ENCODE measurements at places on chromosomes 2 and 18.
A peak's percentile ranks its signal among the peaks of the same experiment; 100 is the strongest.

GRCh38 chr2:205713086-205713485 lies 30.8 kb downstream of the NRP2 start:
- no peak for DNase-seq

- DNase-seq, result no peak
Observed at GRCh38 chr2:239826786-239827522, 198.2 kb downstream of the NDUFA10 start.

DNA sequence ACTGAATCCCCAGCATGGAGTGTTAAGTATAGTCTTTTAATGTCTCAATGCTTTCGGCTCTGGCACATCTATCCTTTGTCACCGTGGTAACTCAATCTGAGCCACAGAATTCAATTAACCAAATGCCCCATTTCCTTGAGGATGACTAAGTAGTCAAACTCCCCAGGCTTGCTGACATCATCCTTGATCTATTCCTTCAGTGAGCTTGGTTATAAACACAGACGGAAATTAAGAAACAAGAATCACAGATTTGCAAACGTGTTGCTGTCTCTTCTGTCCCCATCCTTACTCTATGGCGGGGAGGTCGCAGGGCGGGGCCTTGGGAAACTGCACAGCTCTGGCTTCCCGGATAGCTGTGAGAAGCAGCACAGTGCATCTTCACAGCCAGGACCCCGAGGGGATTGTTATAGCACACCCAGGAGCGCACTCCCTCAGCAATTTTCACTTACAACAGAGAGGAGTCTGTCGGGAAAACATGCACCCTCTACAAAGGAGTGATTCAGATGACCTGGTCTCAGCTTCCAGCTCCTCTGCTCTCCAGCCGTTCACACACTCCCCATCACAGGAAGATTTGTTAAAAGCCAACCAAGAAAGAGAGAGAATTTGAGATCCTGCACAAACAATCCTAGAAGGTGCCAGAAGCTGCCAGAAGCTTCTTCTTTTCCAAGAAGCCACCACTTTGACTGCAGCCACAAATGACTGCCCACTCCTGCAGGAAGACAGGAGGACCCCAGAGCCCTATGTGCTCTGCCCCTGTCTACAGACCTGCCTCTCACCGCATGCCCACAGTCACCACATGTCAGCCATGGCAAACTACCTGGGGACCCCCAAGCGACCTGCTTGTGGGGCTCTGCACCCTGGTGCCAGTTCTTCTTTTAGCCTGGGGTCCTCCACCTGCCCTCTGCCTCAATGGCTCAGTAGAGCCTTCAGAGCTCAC lies 44.9 kb upstream of the YWHAQ start:
- DNase-seq, result no peak

GRCh38 chr2:164694275-164694695 lies 73.0 kb upstream of the GRB14 start:
- DNase-seq, result no peak

DNA sequence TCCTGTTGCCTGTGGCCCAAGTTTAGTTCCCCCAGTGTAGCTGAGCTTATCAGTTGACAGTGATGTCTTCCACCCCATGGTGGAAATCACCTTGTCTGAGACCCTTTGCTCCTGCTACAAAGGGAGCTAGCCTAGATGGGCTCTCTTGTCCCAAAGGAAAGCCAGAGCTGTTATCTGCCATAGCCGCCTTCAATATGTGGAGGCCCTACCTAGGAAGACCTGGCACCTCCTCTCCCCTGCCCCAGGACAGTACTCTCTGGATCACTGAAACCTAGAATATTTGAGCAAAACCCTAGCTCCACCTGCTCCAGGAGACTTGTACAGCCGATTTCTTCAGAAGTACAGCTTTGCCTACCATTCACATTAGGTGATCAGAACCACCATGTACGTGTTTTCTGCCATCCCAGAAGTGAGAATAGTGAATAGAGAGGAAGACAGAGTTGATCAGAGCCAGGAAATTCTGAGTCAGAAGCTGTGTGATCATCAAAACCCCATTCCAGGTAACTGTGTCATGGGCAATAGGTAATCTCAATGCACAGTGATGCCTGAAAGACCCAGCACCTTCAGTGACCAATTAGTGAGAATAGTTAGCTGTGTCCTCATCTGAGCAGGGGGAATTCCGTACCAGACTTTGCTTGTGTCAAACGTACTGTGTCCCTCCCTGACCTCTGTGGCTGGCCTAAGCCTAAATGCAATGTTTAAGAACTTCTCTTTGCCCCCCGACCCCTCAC lies 138.4 kb upstream of the ALPP start:
- DNase-seq, result no peak

GRCh38 chr18:48688961-48689360 lies 150.1 kb downstream of the CTIF start:
- no peak for DNase-seq

DNA sequence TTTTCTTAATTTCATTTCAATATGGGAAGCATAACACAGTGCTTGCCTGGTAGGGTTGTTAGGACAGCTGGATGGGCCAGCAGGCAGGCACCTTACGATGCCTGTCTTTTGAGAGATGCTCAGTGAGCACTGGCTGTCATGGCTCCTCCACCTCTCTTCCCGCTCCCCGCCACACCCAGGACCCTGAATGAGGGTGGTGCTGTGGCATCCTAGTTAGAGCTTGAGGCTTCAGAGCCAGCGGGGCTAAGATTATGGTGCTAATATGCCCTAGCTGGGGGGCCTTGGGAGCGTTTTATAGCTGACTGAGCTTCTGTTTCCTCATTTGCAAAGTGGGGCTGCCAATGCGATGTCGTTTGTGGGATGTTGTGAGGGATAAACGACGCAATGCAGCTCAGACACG lies 37.7 kb downstream of the ASB1 start:
- DNase-seq, result no peak

GRCh38 chr2:20077411-20077940 lies 26.0 kb upstream of the LAPTM4A start:
- no peak for DNase-seq

GRCh38 chr2:161306919-161307318 lies 1.3 kb upstream of the PSMD14 start:
- DNase-seq, result no peak

DNA sequence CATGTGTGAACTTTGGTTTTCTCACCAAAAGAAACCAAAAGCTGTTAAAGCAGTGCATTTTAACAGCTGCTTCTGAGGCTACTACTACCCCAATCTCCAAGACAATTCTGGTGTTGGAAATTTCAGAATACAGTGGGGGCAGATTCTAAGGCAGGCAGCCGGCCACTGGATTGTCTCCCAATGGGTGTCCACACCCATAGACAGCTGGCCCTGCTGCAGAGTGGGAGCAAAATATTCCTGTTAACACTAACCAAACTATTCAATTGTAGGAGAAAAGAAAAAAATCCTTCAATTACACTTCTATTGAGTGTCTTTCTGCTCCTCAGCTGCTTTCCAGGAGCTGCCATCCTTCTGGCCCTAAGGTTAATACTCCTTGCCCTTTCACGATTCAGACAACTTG lies 223.7 kb downstream of the ALK start:
- no peak for DNase-seq

DNA sequence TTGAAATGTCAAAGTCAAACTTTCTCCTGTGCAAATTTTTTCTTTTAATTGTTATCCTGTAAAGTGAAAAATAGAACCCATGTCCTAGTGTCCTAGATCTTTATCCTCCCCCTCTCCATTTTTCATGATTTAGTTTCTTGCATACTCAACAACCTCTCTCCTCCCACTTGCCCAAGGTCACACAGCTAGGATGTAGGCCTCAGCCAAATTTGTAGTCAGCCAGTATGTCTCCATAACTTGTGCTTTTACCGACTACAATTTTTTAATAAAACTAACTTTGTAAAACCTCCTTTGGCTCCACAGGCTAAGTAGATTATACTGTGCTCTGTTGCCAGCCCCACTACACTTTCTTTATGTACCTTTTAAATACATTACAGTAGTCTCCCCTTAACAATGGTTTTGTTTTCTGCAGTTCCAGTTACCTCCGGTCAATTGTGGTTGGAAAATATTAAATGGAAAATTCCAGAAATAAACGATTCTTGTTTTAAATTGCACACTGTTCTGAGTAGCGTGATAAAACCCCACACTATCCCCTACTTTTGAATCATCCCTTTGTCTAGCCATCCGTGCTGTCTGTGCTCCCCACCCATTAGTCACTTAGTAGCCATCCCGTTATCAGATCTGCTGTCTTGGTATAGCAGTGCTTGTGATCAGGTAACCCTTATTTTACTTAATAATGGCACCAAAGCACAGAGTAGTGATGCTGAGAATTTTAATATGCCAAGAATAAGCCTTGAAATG lies 22.8 kb downstream of the GULP1 start:
- no peak for DNase-seq

DNA sequence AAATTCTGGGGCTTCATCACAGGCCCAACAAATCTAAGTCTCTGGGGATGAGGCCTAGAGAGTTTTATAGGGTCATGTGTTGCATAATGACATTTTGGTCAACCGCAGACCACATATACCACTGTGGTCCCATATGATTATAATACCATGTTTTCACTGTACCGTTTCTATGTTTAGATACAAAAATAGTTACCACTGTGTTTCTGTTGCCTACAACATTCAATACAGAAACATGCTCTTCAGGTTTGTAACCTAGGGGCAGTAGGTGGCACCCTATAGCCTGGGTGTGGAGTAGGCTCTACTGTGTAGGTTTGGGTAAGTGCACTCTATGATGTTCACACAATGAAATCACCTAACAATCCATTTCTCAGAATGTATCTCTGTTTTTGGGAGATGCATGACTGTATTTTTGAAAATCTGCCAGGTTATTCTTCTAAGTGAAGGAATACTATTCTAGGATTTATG lies 485.2 kb downstream of the PTPRM start:
- peak; percentile 7 for DNase-seq

GRCh38 chr2:233353101-233353768 lies 1.1 kb upstream of the DGKD start:
- no peak for DNase-seq

DNA sequence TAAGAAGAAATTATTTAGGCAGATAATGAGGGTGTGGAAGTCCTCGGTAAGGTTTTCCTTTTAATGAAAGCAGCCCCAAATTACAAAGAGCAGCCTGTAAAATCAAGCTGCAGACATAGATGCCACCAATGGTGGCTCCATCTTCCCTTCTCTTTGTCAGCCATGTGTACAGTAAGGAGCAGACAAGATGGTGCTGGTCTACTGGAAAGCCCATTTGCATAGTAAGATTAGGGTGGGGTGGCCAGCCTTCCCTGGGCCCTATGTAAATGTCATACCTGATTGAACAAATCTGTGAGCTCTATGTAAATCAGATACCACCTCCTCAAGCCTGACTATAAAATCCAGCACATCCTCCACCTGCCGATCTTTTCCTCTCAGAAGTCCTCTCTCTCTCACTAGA lies 154.4 kb upstream of the SERTAD2 start:
- DNase-seq, result no peak

- no peak for DNase-seq
Observed at GRCh38 chr2:165952085-165952484, 1.5 kb downstream of the TTC21B start.

- no peak for DNase-seq
Observed at GRCh38 chr2:142330458-142330857, 199.6 kb upstream of the LRP1B start.

DNA sequence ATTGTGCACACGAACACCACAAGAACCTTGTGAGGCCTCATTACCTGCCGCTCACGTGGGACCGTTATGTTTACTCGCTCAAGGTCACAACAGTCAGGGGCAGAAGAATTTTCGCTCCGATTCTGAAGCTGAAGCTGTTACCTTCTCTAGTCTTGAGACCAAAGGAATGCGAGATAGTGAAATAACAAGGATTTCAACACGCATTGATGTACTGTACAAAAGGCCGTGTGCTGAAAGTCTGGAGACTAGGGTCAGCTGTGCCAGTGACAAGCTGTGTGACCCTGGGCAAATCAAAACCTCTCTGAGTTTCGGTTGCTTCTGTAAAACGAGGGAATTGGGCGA lies 583 bp downstream of the NEMP2 start:
- peak; percentile 57 for DNase-seq

GRCh38 chr2:238027058-238027457 lies 33.7 kb upstream of the SCLY start:
- no peak for DNase-seq

GRCh38 chr2:190137561-190137960 lies 75.0 kb upstream of the MSTN start:
- no peak for DNase-seq

- DNase-seq, result no peak
Observed at GRCh38 chr18:45316127-45316526, 299.1 kb upstream of the SLC14A2 start.

DNA sequence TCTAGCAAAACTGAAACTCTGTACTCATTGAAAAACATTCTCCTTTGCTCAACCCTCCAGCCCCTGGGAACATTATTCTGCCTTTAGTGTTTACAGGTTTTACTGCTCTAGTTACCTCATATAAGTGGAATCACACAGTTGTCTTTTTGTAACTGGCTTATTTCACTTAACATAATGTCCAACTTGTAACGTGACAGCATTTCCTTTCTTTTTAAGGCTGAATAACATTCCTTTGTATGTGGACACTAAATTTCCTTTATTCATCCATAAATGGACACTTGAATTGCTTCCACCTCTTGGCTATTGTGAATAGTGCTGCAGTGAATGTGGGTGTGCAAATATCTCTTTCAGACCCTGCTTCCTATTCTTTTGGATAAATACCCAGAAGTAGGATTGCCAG lies 144.9 kb downstream of the ACTR3 start:
- no peak for DNase-seq

- DNase-seq, result no peak
Observed at GRCh38 chr2:221137385-221137784, 434.7 kb downstream of the EPHA4 start.

- no peak for DNase-seq
Observed at GRCh38 chr2:18546567-18546966, 13.9 kb downstream of the RDH14 start.

DNA sequence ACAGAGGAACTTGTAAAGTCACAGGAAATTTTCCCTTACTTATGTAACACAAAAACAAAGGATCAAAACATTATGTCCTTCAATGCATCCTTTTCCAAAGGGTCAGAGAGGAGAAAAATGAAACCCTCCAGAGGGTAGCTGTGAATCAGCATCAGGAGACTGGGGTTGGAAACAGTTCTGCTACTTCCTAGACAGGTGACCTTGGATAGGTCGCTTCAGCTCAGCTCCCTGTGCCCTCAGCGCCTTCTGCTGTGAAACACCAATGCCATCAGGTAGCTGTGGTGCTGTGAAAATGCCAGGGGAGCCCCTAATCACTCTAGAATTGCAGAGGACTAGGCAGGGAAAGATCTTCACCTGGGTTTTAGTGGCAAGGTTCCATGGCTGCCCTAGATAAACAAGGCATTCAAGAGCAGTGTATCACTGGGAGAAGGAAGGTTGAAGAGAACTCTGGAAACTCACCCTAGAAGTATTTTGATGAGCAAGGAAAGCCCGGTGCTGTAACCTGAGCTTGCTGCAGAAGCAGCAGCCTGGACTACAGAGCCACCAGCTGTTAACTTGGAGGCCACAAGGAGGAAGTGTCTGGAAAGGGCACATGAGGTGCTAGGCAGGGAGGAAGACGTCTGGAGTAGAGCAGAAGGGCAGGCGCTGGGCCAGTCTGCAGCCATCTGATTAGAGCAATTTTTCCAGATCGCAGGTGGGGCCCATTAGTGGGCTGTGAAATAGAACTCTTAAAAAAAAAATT lies 100.7 kb upstream of the MCFD2 start:
- DNase-seq, result no peak
